ENCODE measurements at places on chromosomes 12 and 14.

GRCh38 chr12:89857652-89858274 is 149.1 kb upstream of the ATP2B1 start:
- DNase-seq, result no peak

GRCh38 chr14:91750634-91751198 is 18.8 kb upstream of the CATSPERB start:
- DNase-seq, result no peak

DNA sequence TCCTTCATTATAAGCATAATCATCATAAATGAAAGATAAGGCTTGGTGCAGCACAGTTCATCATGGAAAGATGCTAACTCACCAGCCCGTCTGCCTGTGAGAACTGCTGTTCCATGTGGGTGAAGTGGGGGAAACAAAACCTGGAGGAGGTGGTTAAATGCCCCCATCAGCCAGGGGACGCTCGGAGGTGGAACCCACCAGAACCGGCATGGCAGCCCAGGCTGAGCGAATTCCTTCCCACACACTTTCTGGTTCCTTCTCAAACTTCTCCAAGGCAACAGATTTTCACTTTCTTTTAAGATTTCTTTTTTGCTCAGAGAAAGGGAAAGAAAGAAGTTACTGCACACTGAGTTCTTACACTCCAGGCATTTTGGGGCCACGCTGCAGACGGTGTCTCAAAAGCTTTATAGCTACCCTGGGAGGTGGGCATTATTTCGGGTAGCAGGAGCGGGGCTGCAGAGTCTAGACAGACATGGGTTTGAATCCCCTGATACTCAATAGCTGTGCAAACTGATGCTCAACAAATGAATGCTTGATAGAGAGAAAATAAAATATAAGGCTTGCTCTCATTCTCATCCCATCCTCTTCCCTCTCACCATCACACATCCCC is 190.7 kb downstream of the BCL11B start:
- DNase-seq, result no peak

DNA sequence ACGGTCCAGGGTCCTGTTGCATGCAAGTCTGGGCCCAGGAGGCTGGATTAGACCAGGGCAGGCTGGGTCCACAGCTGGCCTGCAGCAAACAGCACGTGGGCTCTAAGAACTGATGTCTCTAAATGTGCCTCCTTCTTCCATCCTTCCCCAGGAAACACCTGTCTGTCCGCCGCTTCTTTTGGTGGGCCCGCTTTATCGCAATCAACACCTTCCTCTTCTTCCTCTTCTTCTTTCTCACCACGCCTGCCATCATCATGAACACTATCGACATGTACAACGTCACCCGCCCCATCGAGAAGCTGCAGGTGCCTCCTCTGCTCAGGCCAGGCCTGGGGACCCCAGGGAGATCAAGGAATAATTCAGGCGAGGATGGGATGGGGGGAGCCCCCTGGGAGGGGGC is 28.3 kb downstream of the NGB start:
- DNase-seq, result no peak

GRCh38 chr12:738712-739111 is 13.7 kb upstream of the WNK1 start:
- DNase-seq, result no peak

- peak; percentile 77 for DNase-seq
Observed at GRCh38 chr12:106136263-106136662, 2.5 kb downstream of the NUAK1 start.

DNA sequence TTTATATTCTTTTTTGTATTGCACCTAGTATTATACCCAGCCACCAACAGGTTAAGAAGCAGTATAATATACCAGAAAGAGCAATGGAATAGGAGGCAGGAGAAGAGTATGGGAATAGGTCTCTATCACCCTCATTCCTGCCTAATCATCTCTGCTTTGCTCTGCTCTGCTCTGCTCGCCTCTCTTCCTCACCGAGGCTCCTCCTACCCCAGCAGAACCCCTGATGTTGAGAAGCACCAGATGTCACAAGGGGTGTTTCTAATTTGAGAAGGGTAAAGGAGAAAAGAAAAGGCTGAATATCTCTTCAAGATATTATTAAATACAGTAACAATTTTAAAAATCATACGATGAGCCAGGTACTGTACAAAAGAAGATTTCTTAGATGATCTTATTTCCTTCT is 89.0 kb downstream of the STON2 start:
- no peak for DNase-seq

DNA sequence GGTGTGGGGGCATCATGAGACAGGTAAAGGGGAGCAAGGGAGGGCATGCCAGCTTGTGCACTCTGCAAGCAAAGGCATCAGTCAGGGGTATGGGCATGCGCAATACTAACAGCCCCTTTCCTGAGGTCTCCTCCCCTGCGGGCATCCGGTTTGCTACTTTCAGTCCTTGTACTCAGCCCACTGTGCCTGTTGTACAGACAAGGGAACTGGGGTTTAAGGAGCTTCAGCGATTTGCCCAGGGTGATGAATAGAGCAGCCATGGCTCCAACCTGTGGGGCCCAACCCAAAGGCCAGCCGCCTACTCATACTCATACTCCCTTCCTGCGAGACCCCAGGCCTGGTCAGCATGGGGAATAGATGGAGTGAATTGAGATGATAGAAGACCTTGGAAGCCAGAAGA is 66.7 kb downstream of the GALNT16 start:
- no peak for DNase-seq

DNA sequence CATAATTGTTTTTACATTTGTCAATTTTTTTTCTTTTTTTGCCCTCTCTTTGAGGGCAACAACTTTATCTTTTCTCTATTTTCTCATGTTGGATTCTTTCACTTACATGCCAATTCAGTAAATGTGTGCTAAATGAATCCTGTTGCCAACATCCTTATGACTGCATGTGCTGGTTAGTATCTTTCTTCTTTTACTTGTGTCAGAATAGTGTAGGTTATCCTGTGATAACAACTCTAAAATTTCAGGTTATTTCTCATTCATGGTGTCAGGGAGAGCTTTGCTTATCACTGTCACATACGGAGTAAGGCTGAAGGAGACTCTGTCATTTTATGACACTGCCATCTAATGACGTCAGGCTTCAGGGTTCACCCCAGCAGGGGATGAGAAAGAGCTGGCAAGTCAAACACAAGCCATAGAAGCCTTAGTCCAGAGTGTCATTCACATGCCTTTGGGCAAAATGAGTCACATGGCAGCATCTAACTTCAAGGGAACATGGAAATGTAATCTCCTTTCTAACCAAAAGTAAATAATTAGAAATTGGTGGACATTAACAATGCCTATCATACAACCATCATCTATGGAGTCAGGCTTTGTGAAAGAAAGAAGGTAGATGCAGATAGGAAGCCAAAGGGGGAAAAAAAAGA is 242.5 kb upstream of the ATP2B1 start:
- DNase-seq, result peak; percentile 27

DNA sequence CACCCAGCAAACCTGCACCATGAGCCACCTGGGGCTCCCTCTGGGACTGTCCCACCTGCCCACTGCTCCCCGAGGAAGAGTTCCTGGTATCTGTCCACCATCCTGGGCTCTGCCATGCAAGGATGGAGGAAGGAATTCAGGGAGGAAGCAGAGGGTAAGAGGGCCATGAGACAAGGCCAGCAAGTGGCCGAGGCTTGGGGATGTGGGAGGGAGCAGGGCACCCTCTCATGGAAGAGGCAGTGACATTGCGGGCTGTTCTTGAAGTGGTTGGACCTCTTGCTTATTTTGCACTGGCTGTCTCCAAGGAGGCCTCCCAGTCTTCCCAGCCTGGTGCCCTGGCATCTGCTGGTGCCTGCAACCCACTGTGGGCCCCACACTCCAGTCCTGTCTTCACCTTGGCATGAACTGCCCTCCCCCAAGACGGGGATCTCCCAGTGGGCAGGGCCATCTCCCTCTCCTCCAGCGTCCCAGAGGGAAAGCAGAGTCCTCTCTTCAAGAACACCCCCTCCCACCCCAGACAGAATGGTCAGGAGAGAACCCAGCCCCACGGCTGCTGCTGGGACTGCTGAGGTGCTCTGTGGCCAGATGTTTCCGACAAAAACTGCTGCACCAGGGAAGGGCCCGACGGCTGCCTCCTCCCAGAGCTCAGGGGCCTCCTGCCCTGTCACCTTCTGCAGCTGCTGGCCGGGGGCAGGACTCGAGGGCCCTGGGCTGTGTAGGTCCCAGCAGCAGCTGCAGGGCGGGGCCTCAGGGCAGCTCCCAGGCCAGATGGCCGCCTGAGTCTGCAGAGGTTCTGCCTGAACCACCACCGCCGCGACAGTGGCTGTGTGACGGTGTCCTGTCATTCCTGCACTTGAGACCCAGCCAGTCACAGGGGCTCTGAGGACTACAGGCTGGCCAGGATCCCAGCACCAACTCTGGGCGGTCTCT is 1.8 kb upstream of the AKT1 start:
- no peak for DNase-seq

- DNase-seq, result no peak
Observed at GRCh38 chr12:47114481-47114892, 34.7 kb upstream of the AMIGO2 start.

DNA sequence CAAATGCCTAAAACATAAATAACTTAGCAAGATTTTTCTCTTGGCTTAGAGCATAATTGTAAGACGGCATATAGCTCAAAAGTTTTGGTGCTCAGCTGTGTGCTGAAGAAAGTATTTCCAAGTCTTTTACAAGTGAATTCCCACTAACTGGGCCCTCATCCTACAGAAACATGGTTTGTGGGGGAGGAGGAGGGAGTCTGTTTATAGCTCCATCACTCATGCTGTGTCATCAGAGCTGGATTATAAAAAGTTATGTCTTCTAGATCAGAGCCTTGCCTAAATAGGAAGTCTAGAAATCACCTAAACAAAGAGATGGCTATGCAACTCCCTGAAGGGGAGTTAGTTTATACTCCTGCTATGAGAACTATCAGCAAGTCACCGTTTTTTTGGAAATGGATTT is 65.9 kb upstream of the OTOGL start:
- no peak for DNase-seq

DNA sequence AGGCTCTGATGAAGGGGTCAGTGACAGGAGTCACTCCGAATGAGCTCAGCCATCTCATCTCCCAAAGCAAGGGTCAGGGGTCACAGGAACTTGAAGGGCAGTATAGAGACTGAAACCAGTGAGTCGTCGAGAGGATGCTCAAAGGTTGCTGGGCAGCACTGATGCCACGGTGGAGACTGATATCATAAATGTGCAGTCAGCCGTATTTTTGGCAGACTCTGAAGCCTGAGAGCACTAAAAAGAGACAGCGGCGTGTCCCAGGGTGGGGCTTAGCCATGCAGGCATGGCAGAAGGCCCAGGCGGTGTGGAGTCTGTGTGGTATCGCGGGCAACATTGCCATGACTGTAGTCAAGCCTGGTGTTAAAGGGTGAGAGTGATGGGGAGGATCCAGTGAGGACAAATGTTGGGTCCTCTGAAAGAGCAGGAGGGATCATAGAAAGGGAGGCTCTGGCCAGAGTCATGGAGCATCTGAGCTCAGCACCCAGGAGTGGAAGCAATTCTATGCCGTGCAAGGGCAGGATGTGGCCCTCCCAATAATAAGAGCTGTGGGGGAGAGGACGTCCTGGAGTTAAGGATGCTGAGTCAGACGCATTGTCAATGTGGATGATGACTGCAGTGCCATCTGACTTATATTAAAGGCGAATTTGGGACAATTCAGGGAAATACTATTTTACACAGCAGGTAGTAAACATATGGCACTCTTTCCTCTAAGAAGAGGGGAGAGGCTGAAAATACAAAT is 241.2 kb upstream of the FKBP4 start:
- no peak for DNase-seq

- no peak for DNase-seq
Observed at GRCh38 chr12:10919809-10920208, 9.2 kb upstream of the PRH2 start.

- no peak for DNase-seq
Observed at GRCh38 chr12:10982244-10982643, 4.5 kb downstream of the TAS2R50 start.

- no peak for DNase-seq
Observed at GRCh38 chr12:82805812-82806497, 119.2 kb downstream of the TMTC2 start.

DNA sequence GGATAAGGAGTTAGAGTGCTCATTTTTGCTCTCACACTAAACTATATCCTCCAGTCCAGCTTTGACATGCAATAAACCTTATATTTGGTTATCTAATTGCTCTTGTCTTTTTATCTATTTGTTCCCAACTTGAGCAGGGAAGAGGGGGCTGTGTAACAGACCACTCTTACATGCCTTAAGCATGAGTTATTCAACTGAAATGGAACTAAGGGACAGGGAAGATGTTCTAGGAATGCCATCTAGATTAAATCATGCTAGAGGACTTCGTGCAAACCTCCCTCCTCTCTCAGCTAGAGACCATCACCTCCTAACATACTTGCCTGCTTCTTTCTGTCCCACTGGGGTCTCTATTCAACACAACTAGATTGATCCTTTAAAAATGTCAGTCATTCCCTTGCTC is 20.6 kb downstream of the SPX start:
- DNase-seq, result no peak

DNA sequence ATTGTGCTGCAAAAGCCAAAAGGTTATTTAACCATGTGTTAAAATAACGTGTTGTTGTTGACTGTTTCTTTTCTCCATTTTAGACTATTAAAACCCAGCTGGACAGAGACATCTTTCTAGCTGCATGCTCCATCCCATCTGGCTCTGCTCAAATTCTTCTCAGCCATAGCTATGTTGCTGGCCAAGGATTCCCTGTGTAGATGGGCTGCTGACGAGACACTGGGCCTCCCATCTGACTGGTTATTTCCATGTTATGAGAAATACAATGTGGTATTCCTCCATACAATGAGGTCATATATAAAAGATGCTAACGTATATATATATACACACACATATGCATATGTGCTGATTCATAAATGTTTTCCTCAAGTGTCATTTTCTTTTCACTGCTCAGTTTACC is 30.1 kb downstream of the MED13L start:
- no peak for DNase-seq

DNA sequence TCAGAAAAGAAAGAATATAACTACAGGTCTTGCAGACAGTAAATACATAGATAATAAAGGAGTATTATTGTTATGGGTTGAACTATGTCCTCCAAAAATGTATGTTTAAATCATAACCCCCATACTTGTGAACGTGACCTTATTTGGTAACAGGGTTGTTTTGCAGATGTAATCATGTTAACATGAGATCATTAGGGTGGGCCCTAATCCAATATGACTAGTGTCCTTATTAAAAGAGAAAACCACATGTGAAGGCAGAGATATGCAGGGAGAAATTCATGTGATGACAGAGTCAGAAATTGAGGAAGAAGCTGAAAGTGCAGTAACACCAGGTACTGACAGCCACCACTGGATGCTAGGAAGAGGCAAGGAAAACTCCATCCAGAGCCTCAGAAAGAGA is 29.0 kb downstream of the MAGOHB start:
- no peak for DNase-seq

DNA sequence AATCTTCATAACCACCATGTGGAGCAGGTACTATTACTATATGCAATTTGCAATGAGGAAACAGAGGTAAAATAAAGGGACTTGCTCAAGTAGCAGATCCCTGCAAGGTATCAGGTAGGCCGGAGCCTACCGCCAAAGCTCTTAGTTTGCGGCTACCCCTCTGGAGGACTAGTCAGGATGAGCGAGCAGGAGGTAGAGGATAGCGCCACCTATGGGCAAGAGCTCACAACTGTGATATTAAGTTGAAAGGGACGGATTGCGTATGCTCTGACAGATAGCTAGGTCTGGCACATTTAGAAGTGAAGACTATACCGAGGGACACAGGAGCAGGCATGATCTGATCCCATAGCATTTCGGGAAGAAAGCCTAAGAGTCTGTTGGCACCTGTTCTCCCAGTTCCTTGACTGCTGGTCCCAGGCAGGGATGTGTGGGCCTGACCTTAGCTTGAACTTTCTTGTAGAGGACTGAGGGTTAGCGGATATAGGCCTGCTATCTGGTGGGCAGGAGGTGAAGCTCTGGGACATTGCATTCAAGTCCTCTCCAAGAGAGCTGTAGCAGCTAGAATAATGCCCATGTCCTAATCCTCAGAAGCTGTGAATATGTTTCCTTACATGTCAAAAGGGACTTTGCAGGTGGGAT is 48.0 kb downstream of the SLC17A8 start:
- DNase-seq, result peak; percentile 20
